ENCODE measurements at places on chromosomes 2 and 18.
A peak's percentile ranks its signal among the peaks of the same experiment; 100 is the strongest.

DNA sequence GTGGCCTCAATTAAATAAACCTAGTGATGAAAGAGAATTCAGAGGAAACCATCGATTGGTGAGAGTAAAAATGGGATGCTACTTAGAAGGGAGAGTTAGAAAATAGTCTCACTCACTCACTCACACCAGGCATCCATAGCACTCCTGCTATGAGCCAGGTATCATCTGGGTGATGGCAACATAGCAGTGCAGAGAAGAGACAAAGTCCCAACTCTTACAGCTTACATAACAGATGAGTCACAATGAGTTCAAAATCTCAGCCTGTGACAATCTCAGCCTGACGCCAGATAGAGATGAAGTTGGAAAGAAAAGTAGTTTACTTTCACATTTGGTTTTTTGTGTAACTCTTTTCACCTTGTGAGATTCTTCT is 55.4 kb upstream of the THOC1 start:
- no peak for DNase-seq

DNA sequence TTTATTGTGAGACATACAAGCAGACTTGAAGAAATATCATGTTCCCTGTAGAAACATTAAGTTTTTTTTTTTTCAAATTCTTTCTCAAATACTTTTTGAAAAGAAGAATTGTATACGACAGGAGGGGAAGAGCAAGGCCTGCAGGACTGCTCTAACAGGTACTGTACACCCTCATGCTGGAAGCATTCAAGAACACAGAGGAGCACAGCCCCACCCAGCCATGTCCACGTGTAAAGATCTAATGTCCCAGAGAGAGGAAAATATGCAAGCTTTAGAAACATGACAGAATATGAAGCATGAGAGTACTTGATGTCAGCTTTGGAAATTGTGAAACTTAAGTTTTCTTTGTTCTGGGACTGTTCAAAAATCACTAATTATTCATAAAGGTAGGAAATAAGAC is 191.6 kb downstream of the TTC32 start:
- DNase-seq: peak; percentile 9

DNA sequence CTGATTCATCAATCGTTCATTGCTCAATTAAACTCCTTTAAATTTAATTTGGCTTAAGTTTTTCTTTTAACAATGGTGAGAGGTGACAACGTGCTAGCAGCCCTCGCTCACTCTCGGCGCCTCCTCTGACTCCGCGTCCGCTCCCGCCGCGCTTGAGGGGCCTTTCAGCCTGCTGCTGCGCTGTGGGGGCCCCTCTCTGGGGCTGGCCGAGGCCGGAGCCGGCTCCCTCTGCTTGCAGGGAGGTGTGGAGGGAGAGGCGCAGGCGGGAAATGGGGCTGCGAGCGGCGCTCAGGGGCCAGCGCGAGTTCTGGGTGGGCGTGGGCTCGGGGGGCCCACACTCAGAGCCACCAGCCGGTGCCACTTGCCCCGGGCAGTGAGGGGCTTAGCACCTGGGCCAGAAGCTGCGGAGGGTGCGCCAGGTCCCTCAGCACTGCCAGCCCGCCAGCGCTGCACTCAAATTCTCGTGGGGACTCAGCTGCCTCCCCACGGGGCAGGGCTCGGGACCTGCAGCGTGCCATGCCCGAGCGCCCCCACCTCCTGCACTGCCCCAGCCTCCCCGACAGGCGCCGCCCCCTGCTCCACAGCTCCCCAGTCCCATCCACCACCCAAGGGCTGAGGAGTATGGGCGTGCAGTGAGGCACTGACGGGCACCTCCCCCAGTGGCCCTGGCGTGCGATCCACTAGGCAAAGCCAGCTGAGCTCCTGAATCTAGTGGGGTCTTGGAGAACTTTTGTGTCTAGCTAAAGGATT is 19.6 kb downstream of the ANKMY1 start:
- DNase-seq: no peak

DNA sequence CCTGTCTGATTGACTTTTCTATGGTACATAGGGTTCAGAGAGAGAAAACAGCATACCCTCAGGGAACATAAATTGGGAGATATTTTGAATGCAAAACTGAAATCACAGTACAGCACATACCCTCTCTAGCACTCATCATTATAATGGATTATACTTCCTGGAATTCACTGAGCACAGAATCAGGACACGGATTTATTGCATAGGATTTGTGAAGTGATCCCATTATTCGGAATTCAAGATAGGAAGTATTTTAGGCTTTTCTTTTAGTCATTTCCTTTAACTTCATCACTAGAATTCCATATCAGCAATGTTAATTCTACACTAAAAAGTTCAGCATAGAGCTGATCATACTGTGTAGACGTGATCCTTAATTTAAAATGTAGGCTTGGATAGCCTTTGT is 407.0 kb downstream of the PID1 start:
- peak; percentile 22 for DNase-seq

DNA sequence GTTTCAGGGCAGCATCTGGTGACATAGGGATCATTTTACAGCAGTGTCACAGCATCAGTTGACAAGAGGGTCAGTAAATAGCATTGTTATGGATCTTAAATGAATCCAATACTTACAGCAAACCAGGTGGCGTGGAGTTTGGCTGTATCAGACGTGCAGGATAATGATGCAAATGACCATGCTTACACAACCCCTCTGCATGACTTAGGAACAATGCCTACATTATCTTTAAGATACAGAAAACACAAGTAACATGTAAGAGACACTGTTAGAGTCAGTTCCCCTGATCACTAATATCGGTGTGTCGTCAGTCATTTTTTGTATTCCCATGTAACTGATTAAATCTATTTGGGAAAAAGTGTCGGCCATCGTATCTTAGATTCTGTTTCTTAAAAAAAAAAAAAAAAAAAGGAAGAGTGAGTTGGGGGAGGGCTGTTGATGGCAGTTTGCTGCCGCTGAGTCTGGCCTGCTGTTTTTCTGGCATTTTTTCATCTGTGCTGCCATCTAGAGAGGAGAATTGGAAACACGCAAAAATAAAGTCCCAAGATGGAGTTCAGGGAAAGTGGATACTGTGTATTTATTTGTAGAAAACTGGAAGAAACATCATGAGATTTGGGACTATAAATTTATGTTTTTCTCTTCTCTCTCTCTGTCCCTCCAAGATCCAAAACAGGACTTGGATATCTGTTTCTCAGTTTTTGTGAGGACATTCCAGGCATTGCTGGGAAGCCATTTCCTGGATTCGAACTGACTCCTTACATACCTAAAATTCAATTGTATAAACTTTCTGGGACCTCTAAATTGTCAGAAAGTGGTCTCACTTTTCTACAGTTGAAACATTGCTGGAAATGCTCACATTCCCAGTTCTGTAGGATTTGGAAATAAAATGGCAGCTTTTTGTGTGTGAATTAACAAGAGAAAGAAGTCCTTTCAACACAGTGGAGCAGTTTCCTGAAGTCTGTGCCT is 60.3 kb upstream of the AGPS start:
- peak; percentile 83 for DNase-seq

GRCh38 chr2:219929835-219930234 is 302.4 kb downstream of the SLC4A3 start:
- DNase-seq: no peak

- no peak for DNase-seq
These were observed 41.3 kb downstream of the KIF3C start for GRCh38 chr2:25941042-25941441.

DNA sequence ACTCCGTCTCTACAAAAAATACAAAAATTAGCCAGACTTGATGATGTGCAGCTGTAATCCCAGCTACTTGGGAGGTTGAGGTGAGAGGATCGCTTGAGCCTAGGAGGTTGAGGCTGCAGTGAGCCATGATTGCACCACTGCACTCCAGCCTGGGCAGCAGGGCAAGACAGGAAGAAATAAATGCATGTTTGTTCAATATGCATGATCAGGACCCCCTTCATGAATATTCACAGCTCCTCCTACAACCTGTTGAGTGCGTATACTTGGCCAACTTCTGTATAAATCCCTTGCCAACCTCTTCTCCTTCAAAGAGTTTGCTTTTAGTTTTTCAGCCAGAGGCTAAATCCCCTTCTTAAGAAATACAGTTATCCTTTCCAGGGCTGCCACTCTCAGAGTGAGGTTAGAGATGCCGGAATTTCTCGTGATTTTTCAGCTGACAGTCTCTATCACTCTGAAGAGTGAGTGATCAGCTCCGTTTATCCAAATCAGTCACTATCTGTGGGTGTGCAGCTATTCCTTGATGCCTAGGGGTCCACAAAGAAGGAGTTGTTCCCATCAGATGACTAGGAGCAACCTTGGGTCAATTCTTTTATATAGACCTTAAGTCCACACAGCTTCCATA is 39.2 kb downstream of the FAM161A start:
- no peak for DNase-seq

DNA sequence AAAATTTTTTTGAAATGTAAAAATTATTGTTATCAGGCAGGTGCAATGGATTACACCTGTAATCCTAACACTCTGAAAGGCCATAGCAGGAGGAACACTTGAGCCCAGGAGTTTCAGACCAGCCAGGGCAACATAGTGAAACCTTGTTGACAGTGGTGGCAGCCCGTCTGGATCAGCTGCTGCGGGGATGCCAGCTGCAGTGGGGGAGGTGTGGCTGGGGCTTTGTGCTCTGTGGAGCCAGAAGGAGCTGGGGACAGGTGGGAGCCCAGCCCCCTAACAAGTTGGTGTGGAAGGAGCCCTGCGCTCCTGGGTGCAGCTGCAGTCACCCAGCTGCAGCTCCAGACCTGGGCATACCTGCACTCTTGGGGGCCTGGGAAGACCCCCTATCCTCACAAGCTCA is 182.4 kb upstream of the MC4R start:
- DNase-seq: no peak

GRCh38 chr2:100882645-100883613 is 63.0 kb downstream of the NPAS2 start:
- no peak for DNase-seq

DNA sequence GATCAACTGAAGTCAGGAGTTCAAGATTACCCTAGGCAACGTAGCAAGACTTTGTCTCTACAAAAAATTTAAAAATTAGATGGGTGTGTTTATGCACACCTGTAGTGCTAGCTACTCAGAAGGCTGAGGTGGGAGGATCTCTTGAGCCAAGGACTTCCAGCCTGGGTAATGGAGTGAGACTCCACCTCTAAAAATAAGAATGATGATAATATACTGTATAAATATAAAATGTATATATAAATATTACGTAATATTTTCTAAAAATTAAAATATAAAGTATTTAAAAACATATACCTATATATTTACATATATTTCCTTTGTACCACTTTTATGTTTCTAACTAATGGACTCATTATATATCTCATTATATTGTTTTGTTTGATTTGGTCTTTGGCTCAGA is 409.5 kb upstream of the REG3G start:
- no peak for DNase-seq

DNA sequence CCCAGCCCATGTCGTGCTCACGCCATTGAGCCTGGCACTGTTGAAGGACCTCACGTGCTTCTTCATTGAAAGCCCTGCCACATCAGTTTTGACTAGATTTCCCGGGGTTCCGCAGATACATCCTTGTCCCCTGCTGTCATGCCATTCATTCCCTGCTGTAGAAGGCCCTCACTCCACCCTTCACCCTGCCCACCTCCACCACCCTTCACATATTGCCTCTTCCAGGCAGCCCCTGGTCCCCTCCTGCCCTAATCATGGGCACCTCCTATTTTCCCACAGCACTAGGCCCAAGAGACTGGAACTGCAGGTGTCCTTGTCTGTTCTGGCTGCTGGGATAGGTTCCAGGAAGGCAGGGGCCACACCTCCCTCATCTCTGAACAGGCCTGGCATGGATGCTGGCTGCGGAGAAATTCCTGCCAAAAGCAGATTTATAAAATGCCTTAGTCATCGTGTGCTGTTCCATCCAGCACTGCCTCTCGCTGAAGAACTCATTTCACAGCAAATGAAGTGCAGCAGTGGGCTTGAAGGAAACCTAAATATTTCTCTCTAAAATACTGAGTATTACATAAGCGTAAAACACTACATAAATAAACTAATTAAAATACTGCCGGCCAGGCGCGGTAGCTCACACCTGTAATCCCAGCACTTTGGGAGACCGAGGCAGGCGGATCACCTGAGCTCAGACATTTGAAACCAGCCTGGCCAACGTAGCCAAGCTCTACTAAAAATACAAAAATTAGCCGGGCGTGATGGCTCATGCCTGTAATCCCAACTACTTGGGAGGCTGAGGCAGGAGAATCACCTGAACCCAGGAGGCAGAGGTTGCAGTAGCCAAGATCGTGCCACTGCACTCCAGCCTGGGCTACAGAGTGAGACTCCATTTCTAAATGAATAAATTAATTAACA is 38.4 kb downstream of the EIF4E2 start:
- no peak for DNase-seq

GRCh38 chr2:240287496-240288086 is 147.1 kb upstream of the OTOS start:
- DNase-seq: no peak

GRCh38 chr2:136000502-136000901 is 15.1 kb upstream of the DARS1 start:
- DNase-seq: no peak

GRCh38 chr18:3901811-3902210 is 451.8 kb downstream of the TGIF1 start:
- DNase-seq: peak; percentile 45

DNA sequence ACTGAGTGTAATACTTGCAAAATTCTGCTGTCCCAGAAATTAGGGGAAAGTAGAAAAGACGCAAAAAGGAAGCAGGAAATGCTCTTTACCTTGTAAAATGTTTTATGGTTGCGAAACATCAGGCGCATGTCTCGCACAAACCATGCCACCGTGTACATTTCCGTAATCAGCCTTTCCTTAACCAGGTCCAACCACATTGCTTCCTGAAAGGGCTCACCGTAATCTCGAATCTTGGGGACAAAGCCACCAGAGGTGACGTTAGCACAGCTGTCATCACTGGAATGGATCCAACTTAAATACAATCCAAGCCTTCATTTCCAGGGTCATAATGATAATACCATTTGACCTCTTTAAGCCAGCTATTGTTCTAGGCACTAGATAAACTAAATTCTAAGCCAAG is 49.3 kb downstream of the SP110 start:
- peak; percentile 45 for DNase-seq

Data from A673 (cell line).